NCI-H2029 treated with DMSO at 0.1 percent for 48 hours (cell line): ENCODE measurements at places on chromosomes 6 and 20.

DNA sequence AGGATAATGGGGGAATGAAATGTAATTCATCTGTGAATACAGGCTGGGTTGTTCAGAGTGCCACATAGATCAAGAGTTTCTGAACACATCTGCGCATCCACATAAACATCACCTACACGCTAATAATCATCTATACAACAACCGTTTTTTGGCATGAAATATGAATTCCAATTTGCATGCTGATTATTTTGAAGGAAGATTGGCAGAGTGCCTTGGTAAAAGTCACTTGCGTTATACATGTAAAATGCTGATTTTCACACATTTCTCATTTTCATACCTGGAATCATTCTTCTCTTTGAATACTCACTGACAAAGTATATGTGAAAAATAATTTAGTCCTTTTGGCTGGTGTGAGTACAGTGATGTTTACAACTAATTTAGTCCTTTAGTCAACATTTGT lies 17.7 kb downstream of the COL9A1 start:
- no peak for DNase-seq

- no peak for DNase-seq
Measured at GRCh38 chr6:127547215-127547614, 28.1 kb upstream of the MTCL3 start.

GRCh38 chr6:11637266-11637665 lies 99.7 kb downstream of the TMEM170B start:
- DNase-seq: peak; percentile 38

- DNase-seq: no peak
Measured at GRCh38 chr6:151610326-151610725, 116.5 kb downstream of the CCDC170 start.

GRCh38 chr6:21186479-21187055 lies 407.0 kb upstream of the SOX4 start:
- DNase-seq: no peak

DNA sequence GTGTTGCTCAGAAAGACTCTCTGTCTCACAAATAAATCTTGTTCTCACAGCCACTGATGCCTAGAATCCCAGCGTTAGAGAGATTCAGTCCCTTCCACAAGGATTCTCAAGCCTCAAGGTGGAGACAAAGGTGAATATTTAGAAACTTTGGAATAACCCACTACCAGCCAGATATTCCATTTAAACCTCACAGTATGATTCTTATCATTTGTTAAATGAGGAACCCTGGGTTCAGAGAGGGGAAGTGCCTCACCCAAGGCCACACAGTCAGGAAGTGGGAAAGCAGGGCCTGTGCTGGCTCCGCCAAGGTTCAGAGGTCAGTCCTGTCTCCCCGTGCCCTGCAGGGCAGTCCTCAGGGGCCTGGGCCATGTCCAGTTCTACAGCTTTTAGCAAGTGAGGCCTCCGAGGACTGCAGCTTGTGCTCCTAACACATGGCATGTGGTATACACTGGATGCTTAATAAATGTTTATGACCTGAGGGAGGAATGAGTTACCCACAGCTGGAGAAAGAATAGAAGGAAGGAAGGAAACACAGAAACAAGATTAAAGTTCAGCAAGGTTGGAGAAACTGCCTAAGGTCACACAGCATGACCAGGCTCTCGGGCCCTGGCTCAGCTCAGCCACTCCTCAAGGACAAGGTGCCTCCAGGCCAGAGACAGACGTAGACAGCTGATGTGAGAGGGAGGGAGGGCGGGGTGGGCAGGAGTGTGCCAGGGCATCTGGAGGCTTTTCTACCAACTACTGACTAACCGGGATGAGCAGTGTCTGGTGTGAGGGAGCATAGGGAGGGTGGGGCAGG lies 3.9 kb upstream of the TGM2 start:
- no peak for DNase-seq

- no peak for DNase-seq
Measured at GRCh38 chr6:18393698-18394097, 6.5 kb downstream of the RNF144B start.

- no peak for DNase-seq
Measured at GRCh38 chr20:34615477-34615876, 57.0 kb downstream of the MAP1LC3A start.

GRCh38 chr6:168163096-168163731 lies 84.2 kb upstream of the FRMD1 start:
- no peak for DNase-seq

DNA sequence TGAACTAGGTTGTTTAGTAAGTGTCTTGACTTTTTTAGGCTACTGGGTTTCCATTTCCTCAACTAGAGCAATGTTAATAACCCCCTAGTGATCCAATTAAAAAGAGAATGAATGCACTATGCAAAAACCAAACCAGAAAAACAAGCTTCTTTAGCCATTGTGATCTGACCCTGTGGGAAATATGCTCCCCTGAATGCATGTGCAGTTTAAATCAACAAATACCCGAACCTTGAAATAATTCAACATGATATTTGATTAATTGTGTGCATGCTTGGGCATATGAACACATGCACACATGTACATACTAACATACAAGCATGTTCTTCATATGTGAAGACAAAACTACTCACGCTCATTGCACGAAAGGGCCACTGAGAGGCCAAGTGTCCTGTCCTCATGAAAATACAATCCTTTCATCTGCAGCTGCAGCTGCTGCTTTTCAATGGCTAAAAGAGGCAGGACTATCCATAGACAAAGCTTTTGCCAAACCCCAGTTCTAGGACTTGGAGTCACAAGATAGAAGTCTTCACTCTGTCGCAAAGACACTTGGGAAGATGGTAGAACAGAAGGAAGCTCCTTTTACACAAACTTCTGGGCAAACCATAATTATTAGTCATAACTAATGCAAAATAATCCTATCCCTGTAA lies 207.1 kb upstream of the POU3F2 start:
- DNase-seq: no peak

DNA sequence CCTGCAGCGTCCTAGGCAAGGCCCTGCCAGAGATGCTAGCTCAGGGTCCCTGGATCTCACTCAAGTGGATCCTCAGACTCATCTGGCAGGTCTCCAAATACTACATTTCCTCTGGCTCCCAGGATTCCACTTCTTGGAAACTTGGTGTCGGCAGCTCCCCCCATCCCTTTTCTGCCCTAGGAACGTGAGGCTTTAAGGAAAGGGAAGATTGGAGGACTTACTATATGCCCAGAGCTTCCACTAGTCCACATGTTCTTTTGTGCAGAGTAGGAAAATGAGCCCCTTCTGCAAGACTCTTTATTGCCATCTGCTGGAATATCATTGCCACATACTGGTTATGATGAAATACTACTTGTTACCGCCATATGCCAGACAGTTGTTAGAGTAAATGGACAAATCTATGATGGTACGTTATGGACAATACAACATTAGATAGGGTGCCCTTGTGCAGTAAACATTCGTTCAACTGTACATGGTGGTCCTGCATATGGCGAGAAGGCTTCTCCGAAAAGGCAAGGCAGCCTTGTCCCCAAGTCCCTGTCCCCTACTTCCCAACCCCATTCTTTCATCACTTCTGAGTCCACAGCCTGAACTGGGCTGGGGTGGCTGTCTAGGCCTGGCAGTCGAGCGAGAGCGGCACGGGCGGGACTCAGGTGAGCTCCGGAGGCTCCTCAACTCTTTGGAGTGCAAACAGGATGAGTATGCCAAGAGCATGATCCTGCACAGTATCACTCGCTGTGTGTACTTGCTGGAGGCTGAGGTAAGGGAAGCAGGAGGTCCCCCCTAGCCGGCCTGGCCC lies 780 bp downstream of the ARMC12 start:
- peak; percentile 65 for DNase-seq

DNA sequence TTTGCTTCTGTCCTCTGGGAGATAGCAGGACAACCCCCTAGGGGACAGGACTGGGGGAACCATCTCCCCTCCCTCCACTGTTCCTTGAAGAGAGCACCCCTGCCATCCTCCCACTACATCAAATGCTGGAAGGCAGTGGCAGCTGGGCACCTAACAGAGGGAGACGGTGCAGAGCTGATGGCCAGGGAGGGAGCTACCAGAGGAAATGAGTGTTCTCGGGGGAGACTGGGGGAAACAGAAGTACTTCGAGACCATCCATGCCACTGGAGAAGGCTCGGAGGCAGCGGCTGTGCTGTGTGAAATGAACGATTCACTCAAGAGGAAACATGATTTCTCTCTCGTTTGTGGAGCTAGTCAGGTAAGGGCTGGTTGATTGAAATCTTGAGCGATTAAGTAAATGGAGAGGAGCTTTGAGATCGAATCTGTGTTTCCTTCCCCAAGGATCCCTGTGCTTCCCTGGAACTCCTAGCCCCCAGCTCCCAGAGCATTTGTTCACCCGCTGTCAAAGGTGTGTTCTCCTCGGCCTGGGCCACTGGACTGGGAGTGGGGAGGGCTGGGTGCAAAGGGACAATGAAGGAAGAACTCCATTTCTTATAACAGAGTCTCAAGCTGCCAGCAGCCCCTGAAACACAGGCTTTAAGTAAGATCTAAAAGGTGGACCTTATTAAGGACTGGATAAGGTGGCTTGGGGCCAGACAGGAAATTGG lies 261.3 kb upstream of the MOCS1 start:
- DNase-seq: no peak

DNA sequence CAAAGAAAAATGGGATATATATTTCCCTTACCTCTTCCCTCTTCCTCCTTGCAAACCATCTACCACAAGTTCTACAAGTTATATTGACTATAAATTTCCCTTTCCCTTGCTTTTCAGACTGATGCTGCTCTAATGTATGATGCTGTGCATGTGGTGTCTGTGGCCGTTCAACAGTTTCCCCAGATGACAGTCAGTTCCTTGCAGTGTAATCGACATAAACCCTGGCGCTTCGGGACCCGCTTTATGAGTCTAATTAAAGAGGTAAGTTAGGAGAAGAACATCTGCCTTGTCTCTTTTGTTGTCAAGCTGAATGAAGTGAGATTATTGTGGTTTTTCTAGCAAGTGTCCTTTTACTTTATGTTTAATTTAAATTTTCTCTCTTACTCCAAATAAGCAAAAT lies 406.0 kb downstream of the GRIK2 start:
- DNase-seq: no peak

DNA sequence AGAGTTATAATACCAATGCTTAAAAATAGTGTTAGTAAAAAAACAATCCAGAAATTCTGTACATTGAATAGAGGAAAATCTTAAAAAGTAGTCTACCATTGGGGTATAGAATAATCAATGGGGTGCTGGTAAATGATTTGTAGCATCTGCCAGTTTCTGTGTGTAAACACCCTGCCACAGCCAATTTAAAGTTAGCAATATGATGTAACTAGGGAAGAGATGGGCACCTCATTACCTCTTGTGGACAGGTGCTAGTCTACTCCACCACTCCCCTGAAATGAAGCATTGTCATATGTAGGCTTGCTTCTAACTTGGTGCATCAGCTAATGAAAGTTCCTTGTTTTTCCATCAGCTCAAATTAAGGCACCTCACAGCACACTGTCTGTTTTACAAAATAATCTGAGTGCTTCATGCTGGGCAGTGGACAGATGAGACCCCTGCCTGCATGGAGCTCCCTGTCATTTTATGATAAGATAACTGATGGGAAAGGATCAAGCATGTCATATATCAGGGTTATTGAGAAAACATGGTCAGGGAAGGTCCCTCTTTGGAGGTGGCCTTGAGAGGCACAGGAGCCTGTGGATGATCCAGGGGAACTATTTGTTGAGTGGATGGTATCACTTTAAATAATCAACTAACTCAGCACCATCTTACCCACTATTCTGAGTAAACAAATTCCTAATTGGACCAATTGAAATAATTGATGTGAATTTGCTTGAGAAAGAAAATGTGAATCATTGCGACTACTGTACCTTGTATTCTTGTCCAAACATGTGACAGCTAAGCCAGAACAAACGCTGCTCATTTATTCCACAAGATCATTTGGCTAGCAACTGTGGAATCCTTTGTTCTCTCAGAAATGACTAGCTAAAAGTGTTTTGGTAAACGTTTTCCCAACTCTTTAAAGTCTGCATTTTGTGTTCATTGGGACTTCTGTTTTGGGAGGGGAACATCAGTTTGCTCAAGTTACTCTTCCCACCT lies 45.9 kb upstream of the CSE1L start:
- no peak for DNase-seq

- DNase-seq: no peak
Measured at GRCh38 chr6:51818520-51819022, 268.8 kb downstream of the PKHD1 start.

DNA sequence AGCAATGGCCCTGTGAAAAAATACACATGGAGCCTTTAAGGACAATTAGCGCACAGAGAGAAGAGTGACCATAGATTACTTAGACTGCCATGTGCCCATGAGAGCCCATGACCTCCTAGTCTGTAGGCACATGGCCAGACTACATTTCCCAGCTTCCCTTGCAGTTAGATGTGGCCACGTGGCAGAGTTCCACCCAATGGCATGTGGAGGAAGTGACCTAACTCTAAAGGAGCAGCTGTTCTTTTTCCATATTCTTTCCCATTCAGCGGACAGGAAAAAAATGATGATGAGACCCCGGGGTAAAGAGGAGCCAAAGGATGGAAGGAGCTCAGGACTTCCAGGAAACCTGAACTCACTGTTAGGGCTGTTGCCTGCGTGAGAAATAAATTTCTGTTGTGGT lies 116.6 kb downstream of the CBLN4 start:
- no peak for DNase-seq

- peak; percentile 97 for DNase-seq
Measured at GRCh38 chr6:158548418-158549161, 11.3 kb upstream of the TMEM181 start.

GRCh38 chr6:75946146-75946831 lies 126.2 kb downstream of the IMPG1 start:
- no peak for DNase-seq

- DNase-seq: no peak
Measured at GRCh38 chr20:1631309-1632151, 11.7 kb upstream of the SIRPB1 start.

DNA sequence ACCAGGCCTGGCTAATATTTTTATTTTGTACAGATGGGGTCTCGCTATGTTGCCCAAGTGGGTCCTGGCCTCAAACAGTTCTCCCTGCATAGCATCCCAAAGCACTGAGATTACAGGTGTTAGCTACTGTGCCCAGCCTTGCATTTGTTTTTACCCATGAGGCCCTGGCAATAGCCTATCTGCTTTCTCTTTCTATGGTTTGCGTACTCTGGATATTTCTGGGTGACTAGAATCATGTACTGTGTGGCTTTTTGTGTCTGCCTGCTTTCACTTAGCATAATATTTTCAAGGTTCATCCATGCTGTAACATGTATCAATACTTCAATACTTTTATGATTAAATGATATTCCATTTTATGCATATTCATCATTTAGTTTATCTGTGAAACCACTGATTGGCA lies 451.7 kb downstream of the GRIK2 start:
- DNase-seq: no peak

DNA sequence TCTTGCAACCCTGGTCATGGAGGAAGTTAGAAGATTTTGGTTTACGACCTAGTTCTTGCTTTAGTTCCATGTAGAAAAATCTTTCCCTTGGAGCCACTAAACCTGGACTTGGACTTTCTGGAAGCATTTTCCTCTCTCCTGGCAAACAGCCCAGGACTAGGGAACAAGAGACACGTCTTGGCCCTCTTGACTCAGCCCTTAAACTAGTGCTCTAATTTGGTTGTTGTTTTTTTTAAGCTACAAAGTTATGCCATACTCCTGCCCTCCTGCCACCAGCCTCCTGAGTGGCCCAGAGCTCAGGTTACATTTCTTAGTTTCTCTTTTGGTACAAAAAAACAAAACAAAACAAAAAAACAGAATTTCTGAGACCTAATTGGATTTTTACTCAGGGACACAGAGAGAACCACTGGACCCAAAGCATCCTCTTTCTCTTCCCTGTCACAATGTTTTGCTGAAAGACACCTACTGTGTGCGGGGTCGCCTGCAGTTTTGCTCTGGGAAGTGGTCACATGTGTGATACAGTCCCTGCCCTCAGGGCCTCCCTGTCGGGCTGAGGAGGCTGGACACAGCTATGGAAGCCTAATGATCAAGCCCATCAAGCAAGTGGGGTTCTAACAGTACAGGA lies 32.3 kb upstream of the SCUBE3 start:
- DNase-seq: no peak
